ENCODE measurements at places on chromosomes 2 and 18.

- no peak for DNase-seq
Measured at GRCh38 chr18:58144671-58145285, 100.8 kb downstream of the NEDD4L start.

- DNase-seq: no peak
Measured at GRCh38 chr2:102592601-102593000, 26.8 kb upstream of the SLC9A2 start.

GRCh38 chr18:37598966-37599896, 33.6 kb upstream of the CELF4 start:
- no peak for DNase-seq

GRCh38 chr18:63025251-63026090, 294.1 kb downstream of the BCL2 start:
- no peak for DNase-seq

DNA sequence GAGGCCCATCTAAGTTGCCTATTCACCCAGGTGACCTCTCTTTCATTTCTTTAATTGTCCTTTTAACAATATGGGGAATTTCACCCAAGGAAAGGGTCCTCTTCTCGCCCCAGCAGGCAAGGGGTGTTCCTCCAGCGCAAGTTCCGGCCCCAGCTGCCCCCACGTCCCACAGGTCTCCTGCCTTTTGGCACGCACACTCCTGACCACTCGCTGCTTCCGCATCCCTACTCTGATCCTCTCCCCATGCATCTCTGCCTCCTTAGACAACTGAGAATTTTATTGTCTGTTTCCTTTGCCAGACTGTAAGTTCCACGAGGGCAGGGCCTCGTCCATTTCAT, 684 bp upstream of the ARPC2 start:
- DNase-seq: no peak

DNA sequence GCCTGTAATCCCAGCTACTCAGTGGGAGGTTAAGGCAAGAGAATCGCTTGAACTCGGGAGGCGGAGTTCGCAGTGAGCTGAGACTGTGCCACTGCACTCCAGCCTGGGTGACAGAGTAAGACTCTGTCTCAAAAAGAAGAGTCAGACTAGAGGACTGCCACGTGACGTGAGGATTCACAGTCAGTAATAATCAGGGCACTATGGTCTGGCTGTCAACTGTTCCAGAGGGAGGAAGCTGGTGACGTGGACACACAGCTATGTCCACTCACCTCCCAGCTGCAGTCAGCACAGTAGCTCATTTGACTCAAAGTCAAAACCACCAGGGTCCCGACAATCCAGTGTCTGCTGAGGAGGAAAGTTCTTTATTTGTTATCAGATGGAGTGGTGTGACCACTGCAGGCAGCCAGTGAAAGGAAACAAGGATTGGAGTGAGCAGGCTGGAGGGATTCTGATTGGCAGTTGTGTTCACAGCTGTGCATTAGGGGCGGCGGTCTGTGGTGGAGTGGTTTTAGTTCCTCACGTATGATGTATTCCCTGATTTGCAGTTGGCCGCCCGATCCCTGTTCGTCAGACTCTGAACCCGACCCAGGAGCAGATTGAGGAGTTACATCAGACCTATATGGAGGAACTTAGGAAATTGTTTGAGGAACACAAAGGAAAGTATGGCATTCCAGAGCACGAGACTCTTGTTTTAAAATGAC, 37.9 kb downstream of the MOGAT1 start:
- DNase-seq: no peak

- DNase-seq: no peak
Measured at GRCh38 chr18:30489890-30490643, 552.5 kb downstream of the DSC3 start.

GRCh38 chr2:168583710-168584521, 127.8 kb downstream of the CERS6 start:
- no peak for DNase-seq

- DNase-seq: no peak
Measured at GRCh38 chr2:95077861-95078603, 43.6 kb downstream of the MRPS5 start.

DNA sequence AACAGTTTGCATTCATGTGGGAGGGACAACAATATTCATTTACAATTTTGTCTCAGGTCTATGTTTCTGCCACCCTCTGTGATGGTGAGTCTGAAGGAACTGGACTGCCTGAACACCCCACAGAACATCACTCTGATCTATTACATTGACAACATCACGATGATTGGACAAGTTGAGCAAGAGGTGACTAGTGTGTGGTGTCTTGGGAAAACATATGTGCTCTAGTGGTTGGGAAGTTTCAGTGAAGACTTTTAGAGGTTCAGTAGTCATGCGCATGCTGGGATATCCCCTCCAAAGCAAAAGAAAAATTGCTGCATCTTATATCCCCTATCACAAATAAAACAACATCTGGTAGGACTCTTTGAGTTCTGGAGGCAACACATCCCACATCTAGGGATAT, 18.6 kb upstream of the CTLA4 start:
- no peak for DNase-seq

GRCh38 chr2:9984871-9985480, 33.5 kb downstream of the GRHL1 start:
- DNase-seq: no peak

- no peak for DNase-seq
Measured at GRCh38 chr2:98479959-98480524, 35.4 kb downstream of the INPP4A start.

- no peak for DNase-seq
Measured at GRCh38 chr2:227163485-227163997, 464 bp downstream of the COL4A4 start.
